ENCODE measurements at places on chromosomes 3 and 15. TPM values are rescaled to one million over a fixed set of nuclear protein-coding genes. Genes with fewer than 3 reads are reported as not detected.

- DNase-seq: no peak
Observed at GRCh38 chr15:49644364-49644794, 23.5 kb downstream of the DTWD1 start.

- no peak for DNase-seq
Observed at GRCh38 chr3:78734048-78734637, 1033.7 kb downstream of the ROBO1 start.

GRCh38 chr3:106720510-106720909 is 656.7 kb upstream of the CCDC54 start:
- DNase-seq: no peak

GRCh38 chr3:135895734-135896121 is 69.8 kb upstream of the PPP2R3A start:
- no peak for DNase-seq

DNA sequence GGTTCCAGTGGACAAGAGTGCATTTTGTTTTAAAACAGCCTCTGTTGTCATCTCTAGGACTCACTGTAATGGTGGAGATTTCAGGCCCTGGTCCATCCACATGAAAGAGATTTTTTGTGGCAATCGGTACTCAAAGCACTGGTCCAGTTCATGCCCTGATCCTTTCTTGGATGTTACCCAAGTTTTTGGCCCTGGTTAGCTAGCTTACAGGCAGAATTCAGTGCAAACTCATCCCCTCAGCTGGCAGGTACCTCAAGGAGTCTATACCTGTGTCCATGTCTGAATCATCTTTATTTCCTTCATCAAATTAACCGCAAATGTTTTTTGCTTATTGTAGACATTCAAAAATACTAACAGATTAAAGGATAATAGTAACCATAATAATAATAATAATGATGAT is 13.7 kb upstream of the MEF2A start:
- DNase-seq: no peak

GRCh38 chr3:23396746-23397145 is 193.6 kb downstream of the UBE2E2 start:
- DNase-seq: no peak

DNA sequence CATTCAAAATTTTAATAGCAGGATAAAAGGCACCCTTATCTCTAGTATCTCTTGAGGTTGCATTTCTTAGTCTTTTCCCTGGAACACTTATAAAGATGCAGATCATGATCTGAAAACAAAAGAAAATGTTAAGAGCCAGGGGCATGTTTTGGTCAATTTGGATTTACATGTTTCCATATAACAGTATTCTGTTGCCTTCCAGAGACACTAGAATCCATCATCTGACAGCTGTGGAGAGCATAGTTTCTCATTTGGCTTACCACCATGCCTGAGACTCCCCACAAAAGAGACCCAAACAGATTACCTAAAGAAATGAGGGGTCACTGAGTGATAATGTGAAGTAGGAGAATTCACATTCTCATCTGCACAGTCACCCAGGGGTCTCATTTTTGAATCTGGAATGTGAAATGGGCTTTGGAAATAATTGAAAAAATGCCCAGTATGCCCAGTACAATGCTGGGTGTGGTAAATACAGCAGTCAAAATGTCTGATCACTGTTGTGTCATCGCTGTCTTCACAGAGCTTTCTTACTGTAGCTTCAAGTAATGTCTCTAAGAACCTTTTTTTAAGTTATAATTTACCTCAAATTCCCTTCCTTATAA is 79.9 kb upstream of the ZBTB20 start:
- no peak for DNase-seq

GRCh38 chr15:67573194-67573593 is 30.7 kb downstream of the MAP2K5 start:
- no peak for DNase-seq

- no peak for DNase-seq
Observed at GRCh38 chr3:9066141-9066540, 102.9 kb upstream of the RAD18 start.

DNA sequence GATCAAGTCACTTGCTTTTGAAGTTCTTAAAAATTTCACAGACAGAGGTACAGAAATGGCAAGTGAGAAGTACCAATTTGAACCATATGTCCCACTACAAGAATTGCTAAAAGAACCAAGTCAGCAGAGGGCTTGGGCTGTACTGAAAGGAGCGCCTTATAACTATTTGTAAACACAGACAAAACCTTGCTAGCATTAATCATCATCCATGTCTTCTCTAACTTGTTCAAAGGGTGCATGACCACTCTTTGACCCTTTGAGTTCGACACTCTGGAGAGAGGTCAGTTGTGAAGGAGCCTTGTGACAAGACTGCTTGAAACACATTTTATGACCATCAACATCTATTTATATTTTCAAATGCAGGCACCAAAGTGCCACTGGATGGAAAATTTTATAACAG is 191.7 kb downstream of the PDZRN3 start:
- DNase-seq: no peak

The LAMB2 gene
- not detected for total RNA-seq

The LRRIQ4 gene
- total RNA-seq: 0.32 TPM

The NUP210 gene
- 116 TPM for total RNA-seq
